T-helper 2 cell (primary cell): ENCODE measurements at places on chromosomes 3 and 15.

GRCh38 chr3:18189282-18190050 lies 235.7 kb downstream of the SATB1 start:
- DNase-seq: no peak

- DNase-seq: no peak
These were observed 2.8 kb downstream of the PIGZ start for GRCh38 chr3:196965804-196966173.

- no peak for DNase-seq
These were observed 35.0 kb upstream of the PLCL2 start for GRCh38 chr3:16849795-16850194.

GRCh38 chr3:179898024-179898423 lies 138.7 kb downstream of the PEX5L start:
- DNase-seq: peak; percentile 73

DNA sequence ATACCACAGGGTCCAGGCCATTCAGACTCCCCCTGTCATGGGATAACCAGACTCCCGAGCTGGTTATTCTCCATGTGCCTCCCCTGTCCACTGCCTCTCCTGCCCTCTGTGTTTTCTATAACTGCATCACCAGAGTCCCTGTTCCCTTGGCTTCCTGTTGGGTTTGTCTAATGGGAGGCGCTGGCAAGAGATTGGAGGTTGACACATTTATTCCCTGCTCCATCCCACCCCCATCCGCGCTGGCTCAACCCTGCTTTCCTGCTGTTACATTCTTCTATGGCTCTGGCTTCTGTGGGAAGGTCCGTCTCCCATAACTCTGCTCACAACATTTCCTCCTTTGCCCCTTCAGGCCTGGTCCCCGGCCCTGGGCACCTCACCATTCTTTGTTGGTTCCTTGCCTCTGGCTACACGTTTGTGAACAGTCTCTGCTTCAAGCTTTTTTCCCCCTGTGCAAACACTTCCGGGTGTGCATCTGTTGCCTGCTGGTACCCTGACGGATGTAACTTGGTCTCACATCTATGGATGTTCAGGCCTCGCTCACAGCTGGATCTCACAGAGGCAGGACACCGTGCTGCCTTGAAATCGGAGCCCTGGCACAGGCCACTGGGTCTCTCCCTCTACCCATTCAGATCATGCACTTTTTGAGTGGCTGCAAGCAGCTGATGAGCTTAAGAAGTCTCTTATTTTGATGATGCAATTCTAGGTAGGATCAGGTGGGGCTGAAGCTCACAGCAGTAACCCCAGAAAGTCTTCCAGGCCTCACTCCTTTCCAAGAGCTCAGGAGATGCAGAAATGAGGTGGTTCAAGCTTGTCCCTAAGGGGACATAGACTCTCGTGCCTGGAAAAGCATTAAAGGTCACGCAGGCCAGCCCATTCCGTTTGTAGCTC lies 68.6 kb upstream of the ATP13A3 start:
- DNase-seq: no peak

DNA sequence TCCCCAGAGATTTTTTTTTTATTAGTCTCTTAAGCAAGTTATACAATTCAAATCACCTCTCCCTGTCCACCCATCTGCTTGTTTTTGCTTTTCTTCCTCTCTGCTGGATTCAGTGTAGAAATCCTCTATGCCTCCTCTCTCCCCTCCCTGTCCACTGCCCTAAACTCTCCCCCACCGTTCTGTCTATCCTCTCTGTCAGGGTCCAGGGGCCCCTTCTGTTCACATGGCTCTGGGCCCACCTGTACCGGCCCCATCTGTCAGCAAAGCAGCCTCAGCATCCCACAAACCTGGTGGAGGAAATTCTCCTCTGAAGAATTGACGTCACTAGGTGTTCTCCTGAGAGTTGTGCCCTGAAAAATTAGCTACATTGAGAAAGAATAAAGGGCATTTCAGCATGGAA lies 137.6 kb upstream of the CMC1 start:
- no peak for DNase-seq

- no peak for DNase-seq
These were observed 281.4 kb downstream of the ADAMTS17 start for GRCh38 chr15:100060276-100060926.

DNA sequence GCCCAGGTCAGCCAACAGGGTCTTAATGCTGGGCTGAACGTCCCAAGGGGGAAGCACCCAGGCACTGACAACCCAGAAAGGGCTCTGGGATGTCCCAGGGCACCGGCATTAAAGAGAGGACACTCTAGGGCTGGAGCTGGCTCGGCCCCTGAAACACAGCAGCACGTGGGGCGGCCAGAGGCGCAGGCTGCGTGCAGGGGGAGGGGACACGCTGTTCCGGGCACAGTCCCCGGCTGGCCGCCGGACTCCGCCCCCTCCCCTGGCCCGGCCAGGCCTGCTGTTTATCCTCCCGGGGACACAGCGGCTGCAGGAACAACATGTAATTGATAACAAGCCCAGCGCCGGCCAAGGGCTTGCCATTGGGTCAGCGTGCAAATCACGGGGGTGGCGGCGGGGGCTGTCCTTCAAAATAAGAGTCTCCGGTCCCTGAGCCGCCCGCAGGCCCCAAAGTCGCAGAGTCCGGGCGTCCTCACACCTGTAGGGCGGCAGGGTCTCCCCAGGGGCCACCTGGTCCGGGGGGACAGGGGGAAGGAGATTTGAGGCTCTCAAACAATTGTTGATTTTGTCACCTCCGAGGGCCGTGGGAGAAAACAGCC lies 1.3 kb downstream of the KLF15 start:
- no peak for DNase-seq

DNA sequence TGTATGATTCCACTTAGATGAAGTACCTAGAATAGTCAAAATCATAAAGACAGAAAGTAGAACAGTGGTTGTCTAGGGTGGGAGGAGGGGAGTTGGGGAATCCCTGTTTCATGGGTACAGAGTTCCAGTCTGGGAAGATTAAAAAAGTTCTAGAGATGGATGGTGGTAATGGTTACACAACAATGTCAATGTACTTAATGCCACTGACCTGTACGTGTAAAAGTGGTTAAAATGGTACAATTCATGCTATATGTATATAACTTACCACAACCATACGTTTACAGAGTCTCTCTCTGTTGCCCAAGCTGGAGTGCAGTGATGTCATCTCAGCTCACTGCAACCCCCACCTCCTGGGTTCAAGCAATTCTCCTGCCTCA lies 6.5 kb downstream of the SFMBT1 start:
- no peak for DNase-seq

DNA sequence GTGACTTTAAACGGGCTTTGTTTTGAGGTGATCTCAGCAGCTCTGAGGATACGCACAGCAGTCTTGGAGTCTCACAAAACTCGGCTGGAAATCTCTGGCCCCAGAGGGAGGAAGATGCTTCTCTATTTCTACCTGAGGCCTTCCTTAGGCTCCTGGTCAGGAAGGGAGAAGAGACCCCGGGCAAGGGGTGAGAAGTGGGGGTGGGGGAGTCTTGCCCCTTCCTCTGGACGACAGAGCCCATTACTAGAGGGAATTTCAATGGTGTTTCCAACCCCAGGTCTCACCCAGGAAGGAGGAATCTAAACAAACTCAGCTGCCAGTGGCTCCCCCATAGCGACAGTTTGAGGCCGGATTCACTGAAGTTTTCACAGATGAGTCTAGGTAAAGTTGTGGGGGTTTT lies 37.4 kb upstream of the PCSK6 start:
- DNase-seq: no peak

GRCh38 chr15:25724899-25725298 lies 138.2 kb downstream of the ATP10A start:
- no peak for DNase-seq

DNA sequence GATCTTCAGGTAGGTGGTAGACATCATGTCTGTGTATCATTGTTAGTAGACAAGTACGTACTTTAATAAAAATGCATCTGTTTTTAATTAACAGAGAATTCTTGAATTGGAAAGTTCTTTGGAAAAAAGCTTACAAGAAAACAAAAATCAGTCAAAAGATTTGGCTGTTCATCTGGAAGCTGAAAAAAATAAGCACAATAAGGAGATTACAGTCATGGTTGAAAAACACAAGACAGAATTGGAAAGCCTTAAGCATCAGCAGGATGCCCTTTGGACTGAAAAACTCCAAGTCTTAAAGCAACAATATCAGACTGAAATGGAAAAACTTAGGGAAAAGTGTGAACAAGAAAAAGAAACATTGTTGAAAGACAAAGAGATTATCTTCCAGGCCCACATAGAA lies 149.1 kb upstream of the LRRFIP2 start:
- DNase-seq: no peak

GRCh38 chr3:162332344-162332743 lies 835.7 kb downstream of the OTOL1 start:
- no peak for DNase-seq

DNA sequence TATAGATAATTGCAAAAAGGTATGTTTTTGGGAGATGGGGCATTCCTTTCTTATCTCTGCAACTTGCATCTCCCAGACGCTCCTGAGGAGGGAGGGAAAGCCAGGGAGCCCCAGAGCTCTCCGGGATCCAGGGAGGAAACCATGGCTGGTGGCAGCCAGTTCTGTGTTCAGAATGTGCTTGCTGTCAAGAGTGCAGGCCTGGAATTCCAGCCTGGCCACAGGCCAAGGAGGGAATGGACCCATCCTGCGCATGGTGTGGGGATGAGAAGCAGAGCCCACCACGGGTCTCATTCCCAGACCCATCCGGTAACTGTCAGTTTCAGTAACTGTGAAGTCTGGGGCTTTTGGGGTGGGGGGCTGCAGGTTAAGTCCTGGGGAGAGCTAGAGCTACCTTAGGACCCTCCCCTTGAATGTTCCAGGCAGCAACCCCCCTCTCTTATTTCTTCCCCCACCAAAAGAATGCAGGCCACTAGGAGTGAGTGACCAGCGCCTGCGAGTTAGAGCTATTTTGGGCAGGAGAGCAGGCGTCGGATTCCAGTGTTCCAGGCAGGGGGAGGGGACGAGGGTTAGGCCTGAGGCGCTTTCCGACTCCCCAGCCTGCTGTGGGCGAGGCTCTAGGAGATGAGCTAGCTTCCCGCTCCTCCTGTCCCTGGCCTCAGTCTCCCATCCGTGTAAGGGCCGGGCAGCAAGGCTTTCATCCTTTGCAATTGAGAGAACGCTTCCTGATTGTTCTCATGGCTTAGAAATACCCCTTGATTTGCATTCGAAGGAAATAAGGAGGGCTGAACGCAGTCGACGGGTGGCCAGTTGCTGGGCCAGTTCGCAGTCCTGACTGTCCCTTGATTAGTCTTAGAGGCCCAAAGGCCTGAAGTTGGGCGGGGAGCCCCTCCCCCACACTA lies 781 bp upstream of the DAG1 start:
- DNase-seq: no peak

- no peak for DNase-seq
These were observed 15.3 kb upstream of the MAPK6 start for GRCh38 chr15:52003710-52004109.

DNA sequence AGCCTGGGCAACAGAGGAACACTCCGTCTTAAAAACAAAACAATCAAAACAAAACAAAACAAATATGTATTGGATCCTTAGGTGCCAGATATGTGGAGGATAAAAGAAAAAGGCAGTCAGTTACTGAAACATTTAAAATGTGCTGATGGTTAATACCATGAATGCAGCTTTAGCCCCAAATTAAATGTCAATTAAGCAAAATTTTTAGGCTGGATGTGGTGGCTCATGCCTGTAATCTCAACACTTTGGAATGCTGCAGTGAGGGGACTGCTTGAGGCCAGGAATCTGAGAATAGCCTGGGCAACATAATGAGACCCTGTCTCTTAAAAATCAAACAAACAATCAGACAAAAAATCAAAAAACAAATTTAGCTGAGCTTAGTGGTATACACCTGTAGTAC lies 8.5 kb upstream of the CHMP2B start:
- no peak for DNase-seq

DNA sequence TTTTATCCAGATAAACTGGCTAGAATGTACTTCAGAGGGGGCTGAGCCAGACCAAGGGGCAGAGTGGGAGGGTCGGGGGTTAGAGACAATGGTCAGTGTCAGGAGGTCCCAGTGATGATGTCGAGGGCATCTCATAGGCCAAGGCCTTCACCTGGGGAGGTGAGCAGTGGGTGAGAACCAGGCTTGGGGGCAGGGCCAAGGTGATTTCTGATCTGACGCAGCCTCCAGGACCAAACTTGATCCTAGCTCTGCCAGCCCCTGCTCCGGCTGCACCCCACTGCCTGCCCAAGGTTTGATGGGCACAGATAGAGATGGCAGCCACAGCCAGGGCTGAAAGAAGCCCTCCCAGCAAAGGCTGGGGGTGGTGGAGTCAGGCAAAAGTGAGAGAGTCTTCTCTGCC lies 14.9 kb downstream of the XYLB start:
- DNase-seq: no peak

- no peak for DNase-seq
These were observed 232.9 kb downstream of the TJP1 start for GRCh38 chr15:29589416-29589815.

- peak; percentile 21 for DNase-seq
These were observed 12.9 kb downstream of the OPA1 start for GRCh38 chr3:193605876-193606275.

GRCh38 chr3:125166599-125167136 lies 45.9 kb downstream of the SLC12A8 start:
- DNase-seq: no peak

- DNase-seq: no peak
These were observed 14.9 kb upstream of the CILP start for GRCh38 chr15:65226221-65226620.
